ENCODE measurements at places on chromosomes 3 and 15.

DNA sequence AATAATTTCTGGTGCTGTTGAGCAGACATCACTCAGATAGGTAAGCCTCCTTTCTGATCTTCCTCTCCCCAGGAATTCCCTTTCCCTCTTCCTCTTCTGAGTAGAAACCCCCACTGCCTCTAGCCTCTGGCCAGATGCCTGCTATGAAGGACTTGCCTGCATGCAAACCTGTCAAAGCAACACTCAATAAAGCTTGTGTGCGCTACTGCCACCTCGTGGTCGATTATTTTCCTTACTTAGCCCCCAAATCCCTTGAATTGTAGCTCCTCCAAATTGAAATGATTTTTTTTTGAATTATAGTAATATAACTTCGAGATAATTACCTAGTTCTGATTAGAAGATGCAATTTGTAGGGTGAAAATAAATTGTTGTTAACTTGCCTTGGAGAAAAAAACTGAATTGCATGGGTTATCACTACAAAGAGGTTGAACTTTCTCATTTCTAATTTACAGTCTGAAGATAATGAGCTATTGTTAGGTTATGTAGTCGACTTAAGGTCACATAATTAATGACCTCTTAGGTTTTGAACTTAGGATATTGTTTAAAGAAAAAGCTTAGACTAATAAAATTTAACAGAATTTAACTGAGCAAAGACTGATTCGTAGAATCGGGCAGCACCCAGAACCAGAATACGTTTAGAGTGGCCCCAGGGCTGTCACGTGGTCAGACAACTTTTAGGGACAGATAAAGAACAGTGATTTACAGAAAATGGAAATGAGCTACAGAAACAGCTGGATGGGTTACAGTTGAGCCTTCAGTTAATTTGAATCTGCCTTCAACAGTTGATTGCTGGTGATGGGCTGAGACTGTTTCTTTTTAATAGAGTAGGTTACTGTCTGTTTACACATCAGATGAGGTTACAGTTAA, 269.3 kb downstream of the ARPP21 start:
- no peak for DNase-seq

GRCh38 chr3:172107403-172107802, 68.0 kb downstream of the FNDC3B start:
- DNase-seq = no peak

GRCh38 chr15:52220251-52220650, 29.1 kb upstream of the GNB5 start:
- DNase-seq = no peak

- no peak for DNase-seq
These were observed 4.3 kb downstream of the PCBP4 start for GRCh38 chr3:51962854-51963530.

GRCh38 chr15:76286271-76286879, 24.9 kb downstream of the ETFA start:
- DNase-seq = no peak

DNA sequence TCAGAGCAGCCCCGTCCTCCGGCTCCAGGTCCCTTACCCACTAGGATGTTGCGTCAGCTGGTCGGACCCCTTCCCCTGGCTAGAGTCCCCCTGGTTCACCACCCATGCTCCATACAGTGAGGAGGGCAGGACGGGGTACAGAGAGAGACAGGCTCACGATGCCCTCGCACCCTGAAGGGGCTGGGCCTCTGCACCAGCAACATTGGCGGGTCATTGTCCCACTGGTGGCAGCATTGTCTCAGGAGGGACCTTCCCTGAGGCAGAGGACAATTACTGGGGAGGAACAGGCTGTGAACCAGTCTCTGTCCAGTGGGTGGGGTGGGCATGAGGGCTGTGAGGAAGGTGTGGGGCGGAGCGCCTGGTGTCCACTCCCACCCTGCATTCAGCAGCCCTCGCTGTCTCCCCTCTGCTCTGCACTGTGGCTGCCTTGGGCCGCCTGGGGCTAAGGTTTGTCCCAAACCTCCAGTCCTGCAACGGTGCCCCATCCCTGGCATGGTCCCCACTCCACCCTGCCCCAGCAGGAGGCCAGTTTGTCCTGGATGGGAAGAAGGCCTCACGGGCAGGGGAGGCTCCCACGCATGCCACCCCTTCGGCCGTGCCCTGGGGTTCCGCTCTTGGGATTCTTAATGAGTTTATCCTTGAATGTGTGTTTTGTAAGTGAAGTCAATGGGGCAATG, 48.0 kb upstream of the KLF13 start:
- DNase-seq = no peak

DNA sequence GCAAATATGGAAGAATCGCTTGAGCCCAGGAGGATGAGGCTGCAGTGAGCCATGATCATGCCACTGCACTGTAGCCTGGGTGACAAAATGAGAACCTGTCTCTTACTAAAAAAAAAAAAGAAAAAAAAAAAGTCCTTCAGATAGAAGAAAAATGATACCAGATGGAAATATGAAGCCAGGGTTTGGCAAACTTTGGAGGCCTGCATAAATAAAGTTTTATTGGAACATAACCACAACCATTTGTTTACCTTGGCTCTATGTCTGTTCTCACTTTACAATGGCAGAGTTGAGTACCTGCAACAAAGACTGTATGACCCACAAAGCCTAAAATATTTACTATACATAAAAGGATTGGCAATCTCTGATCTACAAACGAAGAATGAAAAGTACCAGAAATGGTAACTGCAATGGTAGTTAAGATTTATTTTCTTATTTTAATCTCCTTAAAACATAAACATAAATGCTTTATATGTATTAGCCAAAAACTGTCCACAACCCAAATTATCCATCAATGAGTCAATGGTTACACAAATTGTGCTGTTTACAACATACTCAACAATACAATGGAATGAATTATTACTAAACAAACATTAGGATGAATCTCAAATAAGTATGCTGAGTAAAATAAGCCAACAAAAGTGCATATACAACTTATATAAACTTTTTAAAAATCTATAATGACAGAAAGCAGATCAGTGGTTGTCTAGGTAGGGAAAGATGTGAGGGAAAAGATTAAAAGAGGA, 41.8 kb downstream of the GOLGB1 start:
- no peak for DNase-seq

DNA sequence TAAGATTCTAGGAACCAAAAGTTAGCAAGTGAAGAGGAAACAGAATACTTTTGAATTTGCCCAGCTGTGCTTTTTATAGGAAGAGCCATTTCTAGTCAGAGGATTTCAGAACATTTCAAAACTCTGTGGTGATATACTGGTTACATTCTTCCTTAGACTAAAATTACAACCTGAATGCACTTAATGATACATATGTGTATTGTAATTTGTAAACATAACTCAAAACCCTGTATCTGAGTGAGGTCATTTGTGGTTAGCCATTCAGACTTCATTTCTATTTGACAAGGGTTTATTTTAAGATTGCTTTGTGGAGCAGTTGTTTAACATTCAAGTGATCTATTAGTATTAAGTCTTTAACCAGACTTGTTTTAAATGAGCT, 59.4 kb upstream of the TRIM71 start:
- DNase-seq = no peak

DNA sequence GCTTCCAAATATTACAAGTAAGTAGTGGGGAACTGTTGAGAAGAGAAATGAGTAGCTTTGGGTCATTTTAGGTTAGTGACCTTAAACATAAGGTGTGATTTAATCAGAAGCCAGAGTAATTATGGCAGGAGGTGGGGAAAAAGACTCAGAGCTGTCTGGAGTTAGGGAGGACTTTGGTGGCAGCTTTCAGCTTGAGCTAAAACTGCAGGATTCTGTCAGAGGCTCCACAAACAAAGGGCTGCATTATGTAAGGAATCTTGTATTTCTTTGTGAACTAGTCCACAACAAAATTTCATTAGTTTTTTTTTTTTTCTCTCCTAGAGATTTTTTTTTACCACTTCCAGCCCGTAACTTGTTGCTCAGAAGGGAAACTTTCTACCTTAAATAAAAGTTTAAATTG, 345.3 kb downstream of the TIGIT start:
- no peak for DNase-seq

- DNase-seq = no peak
These were observed 22.6 kb downstream of the LMCD1 start for GRCh38 chr3:8524249-8524648.

GRCh38 chr3:172321035-172321434, 127.2 kb downstream of the GHSR start:
- no peak for DNase-seq

- DNase-seq = no peak
These were observed 41.6 kb downstream of the AAGAB start for GRCh38 chr15:67212684-67213367.

DNA sequence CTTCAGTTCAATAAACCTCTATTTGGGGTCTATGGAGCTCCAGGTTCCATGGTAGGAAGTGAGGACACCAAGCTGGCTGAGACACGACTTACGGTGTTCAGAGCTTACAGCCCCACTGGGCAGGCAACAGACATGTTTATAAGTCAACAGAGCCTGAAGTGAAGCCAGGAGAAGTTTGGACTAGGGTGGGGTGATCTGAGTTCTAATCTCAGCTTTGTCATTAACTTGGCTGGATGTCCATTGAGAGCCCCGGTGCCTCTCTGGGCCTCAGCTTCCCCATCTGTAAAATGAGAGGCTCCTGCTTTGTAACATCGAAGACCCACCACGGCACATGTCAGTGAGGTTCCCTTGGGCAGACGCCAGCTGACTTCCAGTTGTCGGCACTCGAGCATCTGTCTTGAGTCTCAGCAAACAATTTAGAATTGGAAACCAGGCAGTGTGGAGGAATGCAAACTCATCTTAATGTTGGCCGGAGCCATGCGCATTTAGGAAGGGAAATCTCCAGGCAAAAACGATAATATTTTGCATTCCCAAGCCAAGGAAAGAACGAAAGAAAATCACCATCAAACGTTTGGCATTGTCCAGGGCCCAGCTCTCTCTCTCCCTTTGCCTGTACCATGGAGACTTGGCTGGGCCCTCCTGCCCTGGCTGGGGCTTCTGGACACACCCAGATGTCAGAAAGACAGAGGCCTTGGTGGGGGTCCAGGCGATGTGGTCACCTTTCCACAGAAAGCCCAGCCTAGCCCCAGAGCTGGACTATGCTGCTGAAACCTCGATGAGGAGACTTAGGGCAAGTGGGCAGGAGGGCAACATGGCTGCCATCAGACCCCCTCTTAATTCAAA, 18.4 kb downstream of the ITGA11 start:
- no peak for DNase-seq

DNA sequence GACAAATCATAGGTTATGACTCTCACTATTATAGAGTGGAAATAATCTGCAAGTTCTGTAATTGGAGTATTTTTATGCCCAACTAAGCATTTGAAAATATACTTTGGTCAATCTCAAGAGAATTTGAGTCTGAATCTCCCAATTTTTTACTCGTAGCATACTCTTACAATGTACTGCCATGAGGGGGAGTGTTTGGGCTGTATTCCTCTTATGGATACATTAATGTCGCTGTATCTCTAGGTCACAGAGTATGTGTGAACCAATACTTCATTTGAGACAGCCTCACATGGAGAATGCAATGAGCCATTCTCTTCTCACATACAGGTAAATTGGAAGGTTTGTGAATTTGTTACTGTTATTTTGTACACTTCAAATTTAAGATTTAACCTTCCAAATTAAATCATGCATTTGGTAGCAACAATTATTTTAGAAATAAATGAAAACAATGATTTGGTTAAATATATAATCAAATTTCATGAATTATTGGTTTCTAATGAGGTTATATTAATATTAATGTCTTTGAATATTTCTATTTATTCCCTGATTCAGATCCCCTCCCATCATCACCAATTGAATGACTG, 5.5 kb upstream of the CD200 start:
- DNase-seq = no peak

DNA sequence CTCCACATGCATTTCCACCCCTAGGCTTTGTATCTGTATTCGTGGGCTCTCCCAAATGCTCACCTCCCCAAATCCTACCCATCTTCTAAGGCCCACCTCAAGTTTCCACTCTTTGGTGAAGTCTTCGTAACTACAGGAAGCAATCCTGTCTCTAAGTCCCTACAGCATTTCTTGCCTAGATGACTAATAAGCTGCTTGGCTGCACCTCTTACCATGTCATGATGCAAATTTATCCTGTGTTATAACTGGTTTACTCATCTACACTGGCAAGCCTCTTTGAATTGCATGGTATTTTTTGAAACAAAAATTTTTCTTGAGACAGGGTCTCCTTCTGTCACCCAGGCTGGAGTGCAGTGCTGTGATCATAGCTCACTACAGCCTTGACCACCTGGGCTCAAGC, 73.3 kb downstream of the SETMAR start:
- DNase-seq = no peak

DNA sequence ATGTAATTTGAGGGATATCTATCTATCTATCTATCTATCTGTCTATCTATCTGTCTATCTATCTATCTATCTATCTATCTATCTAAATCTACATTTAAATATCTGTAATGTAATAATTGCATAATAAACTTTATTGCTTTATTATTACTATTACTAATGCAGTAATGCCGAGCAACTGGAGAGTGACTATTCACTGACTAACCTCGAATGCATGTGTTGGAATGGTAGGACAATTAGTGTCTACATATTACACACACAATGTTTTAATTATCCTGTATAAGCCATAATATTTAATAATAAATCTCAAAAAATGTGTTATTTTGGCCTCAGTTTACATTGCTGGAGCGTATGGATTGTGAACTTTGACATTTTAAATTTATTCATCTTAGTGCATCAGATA, 25.2 kb upstream of the CNTN3 start:
- DNase-seq = no peak

Measured in thoracic aorta (tissue), 2 donors.